ENCODE measurements at places on chromosomes 1 and 21.

- DNase-seq: no peak
Measured at GRCh38 chr1:50929376-50929958, 30.6 kb downstream of the FAF1 start.

GRCh38 chr1:76864383-76864782 lies 2.9 kb upstream of the ST6GALNAC5 start:
- DNase-seq: no peak

GRCh38 chr1:3564921-3565831 lies 46.1 kb downstream of the MEGF6 start:
- peak; percentile 89 for DNase-seq

DNA sequence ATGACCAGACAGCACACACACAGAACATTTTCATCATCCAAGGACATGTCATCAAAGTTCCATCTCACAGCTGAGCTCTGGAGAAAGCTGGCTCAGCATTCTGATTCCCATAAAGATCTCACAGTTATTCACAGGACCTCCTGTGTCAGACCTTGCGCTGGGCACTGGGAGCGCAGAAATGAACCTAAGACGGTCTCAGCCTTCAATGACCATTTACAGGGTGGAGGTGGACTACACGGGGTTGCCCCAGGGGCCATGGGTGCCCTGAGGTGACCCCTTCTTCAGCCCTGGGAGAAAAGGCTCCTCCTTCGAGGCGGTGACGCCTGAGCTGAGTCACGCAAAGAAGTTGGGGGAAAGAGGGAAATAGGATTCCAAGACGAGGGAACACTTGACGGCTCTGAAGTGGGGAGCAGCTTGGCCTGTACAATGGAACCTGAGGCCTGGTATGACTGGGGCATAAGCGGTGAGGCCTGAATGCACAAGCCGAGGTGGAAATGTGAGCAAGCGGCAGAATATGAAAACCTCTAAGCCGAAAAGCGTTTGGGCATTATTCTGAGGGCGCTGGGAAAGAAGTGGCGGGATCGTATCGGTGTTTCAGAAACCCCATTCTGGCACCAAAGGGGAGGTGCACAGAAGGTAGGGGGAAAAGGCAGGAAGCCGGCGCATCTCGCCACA lies 797 bp downstream of the CC2D1B start:
- no peak for DNase-seq

DNA sequence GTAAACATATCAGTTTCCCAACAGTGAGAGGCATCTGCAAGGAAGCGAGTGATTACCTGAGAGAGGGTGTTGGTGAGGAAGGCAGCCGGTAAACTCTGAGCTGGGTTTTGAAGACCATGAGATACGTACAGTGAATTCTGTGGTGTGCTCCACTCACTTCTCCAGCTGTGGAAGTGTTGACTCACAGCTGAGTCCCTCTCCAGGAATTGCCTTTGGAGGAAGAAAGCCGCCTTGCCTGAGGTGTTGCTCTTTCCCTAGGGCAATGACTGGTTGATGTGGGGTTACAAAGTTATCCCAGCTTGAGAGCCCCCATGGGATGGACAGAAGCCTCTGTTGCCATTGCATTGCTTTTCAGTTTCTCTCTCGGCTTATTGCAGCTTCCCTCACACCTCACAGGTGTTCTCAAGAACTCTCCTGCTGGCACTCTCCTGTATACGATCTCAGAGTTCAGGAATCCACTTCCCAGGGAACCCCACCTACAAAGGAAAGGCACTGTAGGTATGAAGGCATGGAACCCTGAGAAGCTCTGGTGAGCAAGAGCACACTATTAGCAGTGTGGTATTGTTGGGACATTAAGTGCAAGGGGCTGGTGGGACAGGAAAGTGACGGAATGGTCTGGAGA lies 10.8 kb downstream of the NHLH1 start:
- no peak for DNase-seq

DNA sequence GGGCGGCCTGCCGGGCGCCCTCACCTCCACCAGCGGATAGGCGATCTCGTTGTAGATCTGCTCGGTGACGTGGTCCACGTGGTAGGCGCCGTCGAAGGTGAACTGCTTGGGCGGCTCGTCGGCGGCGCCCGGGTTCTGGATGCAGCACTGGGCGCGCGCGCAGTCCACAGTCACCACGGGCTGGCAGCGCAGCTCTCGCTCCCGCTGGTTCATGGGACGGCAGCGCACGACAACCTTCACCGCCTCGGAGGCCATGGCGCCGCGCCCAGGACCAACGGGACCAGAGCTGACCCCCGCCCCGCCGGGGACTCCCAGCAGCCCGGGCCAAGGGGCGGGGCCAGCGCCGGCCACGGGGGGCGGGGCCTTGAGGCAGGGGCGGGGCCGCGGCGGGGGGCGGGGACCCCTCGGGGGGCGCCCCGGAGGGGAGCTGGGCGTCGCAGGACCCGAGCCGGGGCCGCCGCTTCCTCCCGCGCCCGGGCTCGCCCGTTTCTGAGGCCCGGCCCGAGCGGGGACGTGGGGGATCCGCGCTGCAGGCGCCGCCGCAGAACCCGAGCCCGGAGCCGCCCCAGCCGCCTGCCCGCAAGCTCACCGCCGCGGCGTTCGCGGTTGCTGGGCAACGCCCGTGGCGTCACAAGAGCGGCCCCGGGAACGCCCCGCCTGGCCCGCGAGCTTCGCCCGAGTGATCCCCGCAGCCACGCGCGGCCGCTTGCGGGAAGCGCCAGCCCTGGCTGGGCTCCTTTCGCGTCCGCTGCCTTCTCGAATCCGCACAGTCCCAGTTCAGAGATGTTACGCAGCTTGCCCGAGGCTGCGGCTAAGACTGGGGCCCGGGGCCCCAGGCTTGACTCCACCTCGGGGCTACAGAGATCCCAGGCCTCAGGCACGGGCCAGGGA lies at the start of gene KIF17:
KIF17 (minus strand) TSS at position 556 of the 891 bp plus-strand sequence; CDS start at position 255, 301 bp downstream.
- peak; percentile 87 for DNase-seq

GRCh38 chr1:8104278-8105236 lies 78.4 kb upstream of the ERRFI1 start:
- DNase-seq: peak; percentile 49

- no peak for DNase-seq
Measured at GRCh38 chr1:200073286-200073637, 45.8 kb downstream of the NR5A2 start.

GRCh38 chr1:165444897-165445370 lies at the start of gene RXRG:
TSS of gene RXRG (minus strand) at chr1:165445126. CDS start at chr1:165444893, 233 bp downstream.
- DNase-seq: no peak

- no peak for DNase-seq
Measured at GRCh38 chr1:29270929-29271521, 34.7 kb downstream of the PTPRU start.

GRCh38 chr1:150142083-150142482 lies 7.6 kb upstream of the PLEKHO1 start:
- DNase-seq: no peak

DNA sequence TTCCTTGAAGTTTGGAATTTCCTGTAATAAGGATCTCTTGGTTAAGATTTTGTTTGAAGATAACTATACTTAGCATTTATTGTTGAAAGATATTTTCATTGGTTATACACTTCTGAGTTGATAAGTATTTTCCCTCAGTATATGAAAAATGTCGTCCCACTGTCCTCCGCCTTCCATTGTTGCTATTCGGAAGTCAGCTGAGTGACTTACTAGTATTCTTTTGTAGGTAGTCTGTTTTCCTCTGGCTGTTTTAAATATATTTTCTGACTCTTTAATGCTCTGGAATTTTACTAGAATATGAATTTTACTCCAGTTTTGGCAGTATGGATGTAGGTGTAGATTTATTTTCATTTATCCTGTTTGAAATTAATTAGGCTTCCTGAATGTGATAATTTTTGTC lies 498.7 kb upstream of the NFIA start:
- no peak for DNase-seq

- DNase-seq: no peak
Measured at GRCh38 chr1:86503406-86504136, 34.8 kb downstream of the CLCA1 start.

DNA sequence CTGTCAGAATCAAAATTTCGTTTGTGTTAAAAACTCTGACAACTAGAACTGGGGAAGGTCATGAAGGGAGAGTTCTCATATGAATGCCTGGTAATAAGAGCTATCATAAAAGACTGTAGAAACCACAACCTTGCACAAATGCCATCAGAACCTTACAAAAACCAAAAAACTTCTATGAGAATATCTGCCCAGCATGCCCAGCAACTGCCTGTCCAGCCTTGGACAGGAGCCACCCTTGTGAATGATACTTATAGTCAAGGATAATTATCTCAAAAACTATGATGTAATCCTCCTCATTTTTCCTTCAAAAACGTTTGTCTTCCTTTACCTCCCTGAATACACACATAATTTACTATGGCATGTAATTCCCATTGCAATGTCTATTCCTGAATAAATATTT lies 53.4 kb upstream of the C1orf185 start:
- DNase-seq: no peak

DNA sequence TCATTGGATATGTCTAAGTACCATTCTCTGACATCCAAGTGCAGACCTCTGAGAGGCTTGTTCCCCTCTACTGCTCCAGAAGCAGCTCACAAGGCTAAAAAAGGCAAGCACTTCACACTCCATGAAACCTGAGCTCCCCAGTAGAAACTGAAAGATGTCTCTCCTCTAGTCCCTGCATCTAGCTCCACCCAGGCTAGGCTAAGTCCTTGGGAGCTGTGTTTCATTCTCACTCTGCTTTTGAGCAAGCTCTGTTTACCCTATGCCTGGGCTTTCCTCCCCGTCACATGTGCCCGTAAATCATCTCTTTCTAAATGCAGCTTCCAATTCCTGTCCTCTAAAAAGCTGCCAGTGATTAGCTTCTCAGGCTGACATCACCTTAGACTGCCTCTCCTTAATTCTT lies 39.0 kb downstream of the LRRC71 start:
- no peak for DNase-seq

DNA sequence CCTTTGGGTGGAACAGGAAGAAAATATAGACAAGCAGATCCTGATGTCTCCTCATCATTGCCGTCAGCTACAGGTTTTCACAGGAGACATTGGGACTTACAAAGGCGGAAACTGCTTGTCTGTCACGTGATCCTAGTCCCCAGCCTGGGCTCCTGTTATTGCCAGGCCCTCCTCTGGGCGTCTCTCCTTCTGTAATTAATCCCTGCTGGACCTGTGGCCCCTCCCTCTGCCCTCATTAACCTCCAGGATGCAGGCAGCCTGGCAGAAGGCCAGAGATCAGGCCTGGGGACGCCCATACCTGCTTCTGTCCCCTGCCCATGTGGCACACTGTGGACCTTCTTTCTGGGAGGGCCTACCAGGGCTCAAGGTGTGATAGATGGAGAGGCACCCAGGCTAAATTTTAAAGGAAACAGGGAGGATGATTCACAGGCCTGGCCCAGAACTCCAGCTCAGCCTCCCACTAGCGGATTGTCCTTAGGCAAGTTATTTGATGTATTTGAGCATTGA lies 2.4 kb downstream of the S100A5 start:
- DNase-seq: no peak

DNA sequence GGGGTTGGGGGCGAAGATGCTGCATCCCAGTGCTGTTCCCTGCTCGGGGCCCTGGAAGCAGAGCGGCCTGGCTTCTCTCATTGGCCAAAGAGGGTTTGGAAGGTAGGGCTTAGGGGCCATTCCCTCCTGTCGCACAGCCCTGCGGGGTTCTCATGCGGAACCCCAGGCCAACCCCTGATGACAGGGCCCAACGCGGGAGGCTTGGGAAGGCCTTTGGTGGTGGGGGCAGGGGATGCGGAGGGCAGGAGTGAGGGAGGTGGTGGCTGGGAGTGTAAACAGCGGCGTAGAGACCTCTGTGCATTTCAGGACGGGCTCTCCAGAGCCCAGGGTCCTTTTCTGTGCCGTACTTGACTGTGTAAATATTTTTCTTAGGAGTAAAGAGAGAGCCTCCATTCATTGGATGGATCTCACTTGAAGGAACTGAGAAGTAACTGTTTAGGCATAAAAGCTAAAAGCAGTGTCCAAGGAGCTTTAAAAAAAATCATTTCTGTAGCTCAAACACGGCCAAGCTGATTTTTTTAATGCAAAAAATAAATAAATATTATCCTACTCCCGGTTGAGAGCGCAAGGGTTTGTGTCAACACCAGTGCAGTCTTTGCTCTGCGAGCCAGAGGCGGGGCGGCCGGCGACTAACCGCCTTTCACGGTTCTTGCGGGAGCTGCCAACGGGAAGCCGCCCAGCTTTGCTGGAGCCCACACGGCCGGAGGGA lies 169.1 kb downstream of the PRDM16 start:
- DNase-seq: no peak

- no peak for DNase-seq
Measured at GRCh38 chr1:240763771-240764170, 151.8 kb upstream of the GREM2 start.

GRCh38 chr21:32312326-32312725 lies 13.7 kb downstream of the MRAP start:
- DNase-seq: no peak

DNA sequence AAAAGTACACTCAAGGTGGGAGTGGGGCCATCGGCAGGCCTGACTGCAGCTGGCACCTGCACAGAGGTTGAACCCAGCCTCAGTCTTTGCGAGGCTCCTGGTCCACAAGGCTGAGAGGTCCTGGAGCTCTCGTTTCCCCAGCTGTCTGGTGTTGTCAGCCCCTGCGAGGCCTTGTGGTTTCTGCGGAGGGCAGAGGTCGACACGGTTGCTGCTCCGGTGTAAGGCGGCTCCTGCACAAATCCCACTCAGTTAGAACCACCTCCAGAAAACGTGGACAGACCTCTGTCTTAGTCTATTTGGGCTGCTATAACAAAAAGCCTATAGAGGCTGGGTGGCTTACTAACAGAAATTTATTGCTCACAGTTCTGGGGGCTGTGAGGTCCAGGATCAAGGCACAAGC lies 5.8 kb downstream of the KIAA1614 start:
- DNase-seq: no peak

DNA sequence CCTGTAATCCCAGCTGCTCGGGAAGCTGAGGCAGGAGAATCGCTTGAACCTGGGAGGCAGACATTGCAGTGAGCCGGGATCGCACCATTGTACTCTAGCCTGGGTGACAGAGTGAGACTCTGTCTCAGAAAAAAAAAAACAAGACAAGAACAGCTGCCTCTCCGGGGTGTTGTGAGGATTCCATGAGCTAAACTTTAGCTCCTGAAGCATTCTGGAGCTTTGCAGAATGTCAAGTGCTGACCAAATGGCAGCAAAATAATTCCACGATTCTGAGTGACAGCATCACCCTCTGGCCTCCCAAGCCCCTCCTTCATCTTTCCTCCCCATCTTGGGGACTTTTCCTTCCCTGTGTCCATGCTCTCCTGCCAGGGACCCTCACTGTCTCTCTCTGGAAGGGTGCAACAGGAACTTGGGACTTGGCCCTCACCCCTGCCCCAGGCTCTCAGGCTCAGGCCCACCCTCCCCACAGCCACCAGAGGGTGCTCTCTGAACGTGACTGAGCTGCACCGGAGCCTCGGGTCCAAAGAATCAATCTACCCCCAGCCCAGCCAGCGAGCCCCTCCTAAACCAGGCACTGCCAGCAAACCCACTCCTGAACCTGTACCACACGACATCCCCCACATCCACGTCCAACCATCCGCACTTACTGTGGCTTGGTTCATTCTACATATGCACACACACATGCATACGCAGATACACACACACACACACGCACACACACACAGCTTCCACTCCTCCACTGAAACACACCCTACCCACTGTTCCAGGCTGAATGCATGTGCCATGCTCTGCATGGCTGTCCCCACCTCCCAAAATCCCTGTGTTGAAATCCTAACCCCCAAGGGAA lies 45.7 kb downstream of the ACOT7 start:
- peak; percentile 82 for DNase-seq
